NCI-H2029 treated with DMSO at 0.1 percent for 48 hours (cell line): ENCODE measurements at places on chromosomes 2 and 18.

DNA sequence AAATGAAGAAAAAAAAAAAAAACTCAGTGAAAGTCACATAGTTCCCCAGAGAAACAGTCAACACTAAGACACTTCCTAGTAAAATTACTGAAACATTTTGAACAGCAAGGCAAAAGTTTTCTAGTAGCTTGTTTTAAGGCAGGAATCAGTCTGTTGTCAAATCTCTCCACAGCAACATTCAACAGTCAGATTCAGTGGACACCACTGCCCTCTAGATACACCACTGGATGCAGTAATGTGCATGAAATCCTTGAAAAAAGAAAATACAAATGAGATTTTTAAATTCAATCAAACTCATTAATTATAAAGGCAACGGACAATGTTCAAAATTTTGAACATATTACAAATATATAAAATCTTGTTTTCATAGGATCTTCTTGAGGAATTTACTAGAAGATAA, 46.4 kb downstream of the GRB14 start:
- DNase-seq, result no peak

GRCh38 chr18:7579176-7579917, 12.2 kb downstream of the PTPRM start:
- no peak for DNase-seq

DNA sequence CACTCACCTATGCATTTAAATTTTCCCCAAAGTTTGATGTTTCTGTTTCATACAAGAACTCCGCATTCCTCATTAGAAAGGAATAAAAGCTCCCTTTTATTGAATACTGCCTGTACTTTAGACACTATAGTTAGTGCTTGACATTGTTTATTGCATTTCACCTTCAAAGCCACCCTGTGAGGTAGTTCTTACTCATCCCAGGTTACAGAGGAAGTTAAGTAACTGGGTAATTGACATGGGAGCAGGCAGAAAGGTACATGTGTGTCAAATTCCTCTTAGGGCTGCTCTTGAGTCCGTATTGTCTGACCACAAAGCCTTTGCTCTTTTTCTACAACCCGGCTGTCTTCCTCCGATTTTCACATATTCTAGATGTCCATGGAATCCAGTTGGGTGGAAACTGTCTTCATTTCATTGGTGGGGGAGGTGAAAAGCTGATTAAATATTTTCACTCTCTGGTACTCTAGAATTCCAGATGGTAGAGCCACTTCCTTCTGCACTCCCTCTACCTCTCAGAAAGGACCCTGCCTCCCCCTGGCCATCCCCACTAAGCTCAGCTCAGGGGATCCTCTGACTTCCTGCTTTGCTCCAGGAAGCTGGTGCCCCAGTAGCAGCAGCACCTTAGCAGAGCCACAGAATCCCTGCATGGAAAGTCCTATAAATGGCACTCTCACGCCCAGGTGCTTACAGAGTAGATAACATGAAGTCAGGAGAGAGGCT, 319.2 kb downstream of the LRATD1 start:
- no peak for DNase-seq

GRCh38 chr2:88903749-88904353, 212.4 kb downstream of the RPIA start:
- no peak for DNase-seq

DNA sequence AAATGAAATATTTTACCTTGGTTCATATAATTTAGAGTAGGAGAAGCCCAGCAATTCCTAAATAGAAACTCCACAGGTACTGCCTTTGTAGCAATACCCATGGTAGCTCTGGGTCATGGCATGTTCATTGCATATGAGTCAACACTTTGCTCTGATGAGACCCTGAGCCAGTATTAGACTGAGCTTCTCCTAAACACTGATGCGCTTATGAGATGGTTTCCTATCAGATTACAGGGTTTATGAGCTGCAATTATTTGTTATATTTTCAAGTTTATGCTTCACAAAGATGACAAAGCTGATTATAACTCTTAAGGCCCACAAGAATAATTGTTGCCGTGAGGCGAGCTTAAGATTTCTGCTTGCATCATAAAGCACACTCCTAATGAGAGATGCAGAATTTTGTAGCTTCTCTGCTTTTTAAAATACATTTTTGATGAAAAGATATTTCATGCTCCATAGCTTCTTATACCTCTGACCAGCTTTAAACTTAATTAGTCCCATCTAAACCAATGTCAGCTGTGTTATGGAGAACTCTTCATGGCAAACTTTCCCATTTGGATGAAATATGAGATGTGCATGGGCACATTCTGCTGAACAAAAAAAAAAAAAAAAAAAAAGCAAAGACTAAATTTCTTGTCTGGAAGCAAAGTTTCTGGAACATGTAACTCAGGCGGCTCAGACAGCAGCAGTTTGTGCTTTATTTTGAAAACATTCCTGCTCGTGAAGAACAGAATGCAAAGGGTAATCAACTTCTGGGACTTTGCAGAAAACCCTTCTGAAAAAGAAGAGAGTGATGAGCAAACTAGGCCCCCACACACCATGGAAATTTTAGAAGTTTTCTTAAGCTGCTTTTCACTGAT, 162.6 kb downstream of the KCNE4 start:
- no peak for DNase-seq

DNA sequence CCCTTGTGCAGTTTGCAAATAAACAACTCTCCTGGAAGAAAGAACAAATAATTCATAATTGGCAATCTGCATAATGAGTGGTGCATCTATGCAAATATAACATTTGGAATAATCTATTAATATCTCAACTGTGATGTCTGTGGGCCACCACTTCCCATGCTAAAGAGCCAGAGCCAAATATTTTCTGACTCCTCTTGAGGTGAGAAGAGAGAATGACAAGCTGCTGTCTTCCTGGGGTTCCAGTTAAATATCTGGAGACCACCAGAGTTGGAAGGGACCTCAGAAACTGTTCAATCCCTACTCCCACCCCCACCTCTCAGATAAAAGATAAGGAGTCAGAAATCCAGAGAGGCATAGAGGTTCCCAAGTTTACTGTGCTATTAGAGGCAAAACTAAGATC, 241.0 kb upstream of the SLC14A2 start:
- no peak for DNase-seq

GRCh38 chr2:189379731-189380261, 61.5 kb upstream of the WDR75 start:
- DNase-seq, result no peak

DNA sequence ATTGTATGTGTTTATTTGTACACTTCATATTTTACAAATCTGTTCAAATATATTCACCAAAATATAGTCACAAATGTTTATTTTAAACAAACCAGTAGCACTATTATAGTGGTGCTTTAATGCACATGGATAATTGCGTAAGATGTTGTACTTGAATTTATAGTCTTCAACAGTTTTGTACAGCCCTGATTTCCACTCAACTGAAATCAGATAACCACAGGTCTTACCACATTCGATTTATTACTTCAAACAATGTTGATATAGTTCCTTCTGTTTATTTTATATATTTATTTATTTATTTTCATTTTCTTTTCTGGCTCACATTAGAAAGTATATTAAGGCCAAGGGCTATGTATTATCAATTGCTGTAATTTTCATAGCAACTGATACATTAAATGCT, 99.4 kb upstream of the ZNF804A start:
- no peak for DNase-seq

- no peak for DNase-seq
Observed at GRCh38 chr18:5900262-5900661, 4.9 kb upstream of the TMEM200C start.

DNA sequence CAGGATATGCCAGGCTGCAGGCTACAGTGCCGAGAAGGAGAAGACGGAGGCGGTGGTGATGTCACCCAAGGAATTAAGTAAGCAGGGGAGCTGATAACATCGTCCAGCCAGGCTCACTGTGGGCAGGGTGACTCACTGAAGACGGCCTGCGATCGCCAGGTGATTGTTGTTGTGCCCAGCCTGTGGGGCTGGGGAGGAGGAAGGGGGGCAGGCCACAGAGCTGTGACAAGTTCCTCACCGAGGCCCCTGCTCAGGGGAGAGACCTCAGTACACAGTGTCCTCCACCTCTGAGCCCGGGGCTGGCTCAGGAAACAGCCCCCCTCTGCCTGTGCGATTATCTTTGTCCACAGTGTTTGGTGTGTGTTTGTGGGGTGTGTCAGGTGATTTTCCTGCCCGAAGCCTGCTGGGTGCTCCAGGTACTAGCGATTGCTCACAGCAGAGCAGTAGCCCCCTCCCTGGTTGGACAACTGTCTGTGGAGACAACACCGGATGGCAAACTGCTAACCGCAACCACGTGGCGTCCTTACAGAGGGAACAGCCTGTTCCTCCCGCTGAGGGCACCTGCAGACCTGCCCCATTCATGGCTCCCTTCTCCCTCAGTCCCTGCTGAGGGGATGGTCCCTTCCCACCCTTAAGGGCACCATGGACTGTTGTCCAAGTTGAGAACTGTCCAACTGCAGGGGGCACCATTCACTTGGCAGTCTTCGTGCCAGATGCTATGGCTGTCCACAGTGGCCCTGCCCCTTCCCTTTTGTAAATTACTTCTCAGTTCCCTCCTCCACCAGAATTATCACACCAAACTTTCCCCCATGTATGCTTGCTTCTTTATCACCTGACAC, 95.1 kb downstream of the ZFP36L2 start:
- no peak for DNase-seq

DNA sequence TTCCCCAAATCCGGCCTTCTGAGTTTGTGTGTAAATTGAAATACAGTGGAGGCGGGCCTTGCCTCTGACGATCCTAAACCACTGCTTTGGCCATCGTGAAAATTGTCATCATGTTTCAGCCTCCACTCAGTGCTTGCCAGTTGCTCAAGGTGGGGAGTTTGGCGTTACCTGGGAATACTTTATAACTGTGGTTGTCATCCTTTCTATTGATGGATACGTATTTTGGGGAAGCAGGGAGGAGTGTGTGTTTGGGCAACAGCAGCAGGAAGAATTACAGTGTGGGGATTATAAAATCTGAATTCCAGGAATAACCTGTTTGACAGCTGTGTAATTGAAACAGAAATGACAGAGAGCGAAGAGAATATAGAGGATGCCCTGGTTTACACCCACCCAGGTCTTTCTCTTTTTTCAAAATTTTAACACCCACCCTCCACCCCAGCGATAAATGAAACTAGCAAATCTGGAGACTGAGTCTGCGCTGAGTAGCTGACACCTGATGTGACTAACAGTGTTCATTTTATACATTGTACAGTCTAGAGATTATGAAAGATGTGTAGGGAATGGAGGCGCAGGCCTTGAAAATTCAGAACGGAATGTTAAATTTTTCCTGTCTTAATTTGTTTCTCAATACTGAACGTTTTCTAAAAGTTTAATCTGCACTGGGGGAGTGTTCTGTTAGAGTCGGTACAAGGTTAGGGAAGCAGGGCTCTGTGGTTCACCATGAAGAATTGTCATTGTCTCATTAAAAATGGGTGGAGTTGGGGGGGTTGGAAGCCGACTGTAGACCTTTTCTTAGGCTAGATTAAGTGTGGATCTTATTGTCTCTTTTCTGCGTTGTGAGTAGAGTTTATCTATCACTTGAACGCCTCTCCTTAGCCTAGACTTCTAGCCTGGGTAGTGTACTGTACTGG, 1.6 kb downstream of the MAP4K4 start:
- DNase-seq, result no peak

DNA sequence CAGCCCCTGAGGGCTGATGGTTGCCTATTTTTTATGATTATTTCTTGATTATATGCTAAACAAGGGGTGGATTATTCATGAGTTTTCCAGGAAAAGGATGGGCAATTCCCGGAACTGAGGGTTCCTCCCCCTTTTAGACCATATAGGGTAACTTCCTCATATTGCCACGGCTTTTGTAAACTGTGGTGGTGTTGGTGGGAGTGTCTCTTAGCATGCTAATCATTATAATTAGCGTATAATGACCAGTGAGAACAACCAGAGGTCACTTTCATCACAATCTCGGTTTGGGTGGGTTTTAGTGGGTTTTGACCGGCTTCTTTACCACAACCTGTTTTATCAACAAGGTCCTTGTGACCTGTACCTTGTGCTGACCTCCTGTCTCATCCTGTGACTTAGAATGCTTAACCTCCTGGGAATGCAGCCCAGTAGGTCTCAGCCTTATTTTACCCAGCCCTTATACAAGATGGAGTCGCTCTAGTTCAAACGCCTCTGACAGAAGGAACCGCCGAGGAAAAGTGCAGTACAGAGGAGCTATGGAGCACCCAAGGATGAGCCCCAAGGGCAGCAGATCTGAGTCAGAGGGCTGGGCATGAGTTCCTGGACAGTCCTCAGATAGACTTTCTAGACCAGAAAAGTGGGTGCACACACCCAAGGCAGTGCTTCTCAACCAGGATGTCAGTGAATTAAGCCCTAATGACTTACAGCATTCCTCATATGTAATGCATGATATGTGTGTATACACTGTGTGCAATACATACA, 37.1 kb upstream of the ASAP2 start:
- no peak for DNase-seq

GRCh38 chr18:36697905-36698304, 130.9 kb downstream of the TPGS2 start:
- DNase-seq, result no peak

DNA sequence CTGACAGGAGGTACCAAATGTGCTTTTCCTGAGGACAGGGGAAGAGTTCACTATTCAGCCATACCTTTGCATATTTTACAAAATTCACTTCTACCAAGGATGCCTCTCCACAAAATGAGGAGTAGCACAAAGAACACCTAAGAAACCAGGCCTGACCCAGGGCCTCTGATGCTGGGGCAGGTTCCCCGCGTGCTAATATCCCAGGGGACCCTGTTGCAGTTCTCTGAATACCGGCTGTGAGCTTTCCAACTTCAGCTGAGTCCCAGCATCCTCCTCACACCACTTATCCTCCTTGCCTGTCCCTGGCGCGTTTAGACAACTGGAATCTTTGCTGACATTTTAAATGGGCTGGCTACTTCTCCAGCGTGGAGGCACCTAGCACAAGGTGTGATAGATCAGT, 142.3 kb downstream of the BCL2 start:
- DNase-seq, result no peak

GRCh38 chr2:36807223-36807886, 110.8 kb downstream of the VIT start:
- no peak for DNase-seq

DNA sequence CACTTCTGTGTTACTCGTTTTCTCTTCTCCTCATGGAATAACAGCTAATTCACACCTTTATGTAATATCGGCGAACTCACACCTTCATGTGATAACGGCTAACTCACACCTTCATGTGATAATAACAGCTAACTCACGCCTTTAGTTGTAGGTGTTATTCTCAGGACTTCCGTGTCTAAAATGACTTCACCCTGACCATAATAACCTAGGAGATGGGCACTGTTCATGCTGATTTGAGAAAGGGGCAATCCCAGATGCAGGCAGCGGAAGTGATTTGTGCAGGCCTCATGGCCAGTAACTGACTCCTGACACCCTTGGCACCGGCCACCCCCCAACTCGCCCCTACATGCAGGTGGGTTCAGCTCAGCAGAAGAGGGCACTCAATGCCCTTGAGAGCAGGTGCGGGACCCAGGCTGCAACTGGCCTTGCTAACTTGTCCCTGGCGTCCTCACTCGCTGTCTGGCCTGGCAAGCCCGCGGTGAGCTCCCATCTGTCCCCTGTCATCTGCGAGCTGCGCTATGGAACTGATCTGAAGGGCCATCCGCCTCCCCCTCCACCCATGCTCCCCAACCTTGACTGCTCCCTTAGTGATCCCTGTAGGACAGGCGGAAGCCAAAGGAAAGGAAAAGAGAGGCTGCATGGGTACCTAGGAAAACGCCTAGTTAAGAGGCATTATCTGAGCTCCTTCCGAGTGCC, 42.6 kb upstream of the MTCL1 start:
- DNase-seq, result no peak

- DNase-seq, result no peak
Observed at GRCh38 chr2:235842941-235843340, 325.2 kb downstream of the GBX2 start.

- no peak for DNase-seq
Observed at GRCh38 chr2:168136392-168136977, 110.9 kb downstream of the STK39 start.

GRCh38 chr18:6509417-6509816, 94.7 kb upstream of the L3MBTL4 start:
- DNase-seq, result no peak
